ENCODE measurements at places on chromosomes 5 and 9.

GRCh38 chr5:17147170-17147569 is 70.3 kb upstream of the BASP1 start:
- no peak for DNase-seq

DNA sequence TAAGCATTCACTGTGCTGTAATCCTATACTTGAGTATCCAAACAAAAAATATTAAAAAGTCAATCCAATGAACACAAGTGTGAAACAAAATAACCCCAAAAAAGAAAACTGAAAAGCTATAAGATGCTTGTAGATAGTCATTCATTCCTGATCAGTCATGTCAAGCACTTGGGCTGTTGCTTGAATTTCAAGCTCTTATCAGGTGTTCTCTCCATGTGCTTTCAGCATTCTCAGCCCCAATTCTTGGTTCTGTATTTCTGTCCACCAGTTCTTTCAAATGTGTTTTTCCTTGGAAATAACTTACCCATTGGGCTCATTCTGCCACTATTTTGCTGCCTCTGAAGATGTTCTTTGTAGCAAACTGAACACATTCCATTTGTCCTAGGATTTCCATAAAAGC is 4.7 kb downstream of the ZFAND5 start:
- DNase-seq: no peak

- DNase-seq: no peak
These were observed 47.0 kb downstream of the SLC44A1 start for GRCh38 chr9:105291422-105291859.

- no peak for DNase-seq
These were observed 159.5 kb upstream of the FTMT start for GRCh38 chr5:121692158-121692557.

GRCh38 chr5:169913479-169913878 is 66.8 kb downstream of the INSYN2B start:
- DNase-seq: no peak

GRCh38 chr5:147175516-147176097 is 59.2 kb upstream of the STK32A start:
- DNase-seq: no peak

DNA sequence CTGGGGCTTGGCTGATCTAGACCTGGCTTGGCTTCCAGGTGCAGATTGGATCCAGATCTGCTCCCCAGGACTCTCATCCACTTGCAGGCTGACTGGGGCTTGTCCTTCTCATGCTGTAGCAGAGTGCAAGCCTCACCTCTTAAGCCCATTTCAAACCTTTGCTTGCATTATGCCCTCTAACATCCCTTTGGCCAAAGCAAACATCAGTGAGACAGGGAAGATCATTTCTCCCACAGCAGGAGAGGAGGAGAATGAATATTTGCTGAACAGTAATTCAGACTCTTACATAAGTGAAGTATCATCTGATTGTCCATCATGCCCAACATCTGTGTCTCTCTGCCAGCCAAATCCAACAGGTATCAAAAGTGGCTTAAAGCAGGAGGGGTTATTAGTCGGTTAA is 194.9 kb downstream of the C9orf152 start:
- DNase-seq: no peak

- no peak for DNase-seq
These were observed 10.2 kb upstream of the LCP2 start for GRCh38 chr5:170307575-170308465.

DNA sequence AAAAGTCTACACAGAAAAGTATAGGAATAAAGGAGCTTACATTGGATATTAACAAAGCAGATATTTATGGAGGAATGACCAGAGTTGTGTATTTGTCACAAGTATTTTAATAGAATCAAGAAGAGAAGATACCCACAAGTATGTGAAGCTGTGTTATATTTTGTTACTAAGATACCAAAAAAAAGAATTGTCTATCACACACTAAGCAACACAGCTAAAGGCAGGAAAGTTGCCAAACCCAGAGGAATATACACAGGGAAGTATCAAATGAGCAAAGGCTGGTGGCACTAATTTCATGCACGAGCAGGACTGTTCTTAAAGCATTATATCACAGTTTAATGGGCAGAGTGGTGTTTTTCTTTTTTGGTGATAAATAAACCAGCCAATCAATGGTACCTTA is 30.9 kb upstream of the RAI14 start:
- DNase-seq: no peak

DNA sequence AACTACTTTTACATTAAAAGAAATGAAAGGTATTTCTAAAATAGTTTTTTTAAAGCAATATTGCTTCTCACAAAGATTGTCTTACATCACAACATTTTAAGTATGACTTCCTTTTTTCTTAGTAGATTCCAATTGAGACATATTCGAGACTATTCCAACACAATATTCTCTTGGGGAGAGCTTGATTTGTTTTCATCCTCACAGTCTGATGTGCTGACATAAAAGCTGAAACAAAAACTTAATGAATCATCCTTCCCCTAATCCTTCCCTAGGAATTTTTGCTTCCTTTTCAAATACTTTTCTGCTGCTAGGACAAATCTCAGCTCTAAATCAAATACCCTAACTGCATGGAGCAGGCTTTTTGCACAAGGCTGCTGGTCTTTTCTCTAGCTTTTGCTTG is 245.8 kb upstream of the MAP3K1 start:
- DNase-seq: no peak

DNA sequence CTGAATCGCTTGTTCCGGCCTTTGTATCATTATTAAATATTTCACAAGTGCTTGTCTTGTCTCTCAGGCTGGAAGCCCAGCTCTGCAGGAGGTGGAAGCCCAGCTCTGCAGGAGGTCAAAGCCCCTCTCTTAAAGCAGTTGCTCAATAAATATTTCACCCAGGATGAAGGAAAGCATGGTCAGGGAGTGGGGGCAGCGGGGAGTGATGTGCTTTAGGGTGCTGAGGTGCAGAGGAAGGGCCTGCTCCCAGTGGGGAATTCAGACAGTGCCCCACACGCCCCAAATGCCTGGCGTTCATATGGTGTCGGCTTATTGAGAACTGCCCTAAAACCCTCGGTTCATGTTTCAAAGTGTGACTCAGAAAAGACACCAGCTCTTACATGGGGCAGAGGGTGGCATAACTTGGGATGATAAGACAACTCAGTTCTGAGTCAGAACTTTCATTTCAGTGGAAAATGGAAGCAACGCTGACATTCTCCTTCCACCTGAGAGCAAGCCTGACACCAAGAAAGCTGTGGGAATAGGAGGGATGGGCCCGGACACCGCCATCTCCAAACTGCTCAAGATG is 114.3 kb upstream of the DAP start:
- DNase-seq: no peak

DNA sequence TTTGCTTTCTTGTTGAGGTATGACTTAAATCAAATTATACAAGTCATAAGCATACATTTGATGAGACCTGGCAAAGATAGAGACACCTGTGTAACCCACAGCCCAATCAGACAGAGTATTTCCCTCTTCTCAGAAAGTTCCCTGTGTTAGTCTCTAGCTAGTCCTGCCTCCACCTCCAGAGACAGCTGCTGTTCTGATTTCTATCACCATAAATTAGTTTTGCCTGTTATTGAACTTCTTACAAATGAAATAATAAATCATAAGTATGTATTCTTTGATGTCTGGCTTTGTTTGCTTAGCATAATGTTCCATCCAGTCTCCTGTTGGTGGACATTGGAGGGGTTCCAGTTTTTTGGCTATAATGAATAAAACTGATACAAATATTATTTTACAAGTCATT is 194.5 kb downstream of the ICE1 start:
- no peak for DNase-seq

GRCh38 chr9:127444921-127445850 is 6.0 kb downstream of the RPL12 start:
- DNase-seq: no peak

DNA sequence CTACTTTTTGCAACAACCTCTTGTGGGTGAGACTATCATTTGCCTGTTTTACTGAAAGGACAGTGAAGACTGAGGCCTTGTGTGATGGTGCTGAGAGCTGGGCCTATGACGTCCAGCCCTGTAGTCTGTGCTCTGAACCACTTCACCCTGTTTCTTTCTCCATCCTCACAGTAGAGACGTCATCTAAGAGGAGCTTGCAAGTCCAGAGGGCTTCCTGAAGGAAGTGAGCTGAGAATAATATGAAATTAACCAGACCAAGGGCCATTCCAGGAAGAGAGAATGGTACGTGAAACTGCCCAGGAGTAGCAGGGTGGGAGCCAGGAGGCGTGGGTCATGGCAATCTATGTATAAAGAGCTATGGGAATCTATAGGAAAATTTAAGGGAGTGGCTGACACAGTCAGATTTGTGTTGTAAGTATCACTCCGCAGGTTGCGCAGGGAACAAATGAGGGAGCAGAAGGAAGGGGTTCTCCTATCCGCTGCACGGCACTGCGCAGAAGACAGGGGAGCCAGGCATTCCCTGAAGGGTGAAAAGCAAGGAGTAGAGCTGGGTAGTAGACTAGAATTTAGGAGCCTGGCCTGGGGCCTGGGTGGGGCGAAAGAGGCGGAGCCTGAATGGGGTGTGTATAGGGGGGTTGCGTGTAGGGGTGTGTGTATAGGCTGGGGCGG is 596 bp upstream of the FGFR4 start:
- DNase-seq: no peak
